ENCODE measurements at places on chromosomes 16 and 17. TPM values are rescaled to one million over a fixed set of nuclear protein-coding genes. Genes with fewer than 3 reads are reported as not detected.

The C17orf67 gene
- 6.6 TPM for total RNA-seq

DNA sequence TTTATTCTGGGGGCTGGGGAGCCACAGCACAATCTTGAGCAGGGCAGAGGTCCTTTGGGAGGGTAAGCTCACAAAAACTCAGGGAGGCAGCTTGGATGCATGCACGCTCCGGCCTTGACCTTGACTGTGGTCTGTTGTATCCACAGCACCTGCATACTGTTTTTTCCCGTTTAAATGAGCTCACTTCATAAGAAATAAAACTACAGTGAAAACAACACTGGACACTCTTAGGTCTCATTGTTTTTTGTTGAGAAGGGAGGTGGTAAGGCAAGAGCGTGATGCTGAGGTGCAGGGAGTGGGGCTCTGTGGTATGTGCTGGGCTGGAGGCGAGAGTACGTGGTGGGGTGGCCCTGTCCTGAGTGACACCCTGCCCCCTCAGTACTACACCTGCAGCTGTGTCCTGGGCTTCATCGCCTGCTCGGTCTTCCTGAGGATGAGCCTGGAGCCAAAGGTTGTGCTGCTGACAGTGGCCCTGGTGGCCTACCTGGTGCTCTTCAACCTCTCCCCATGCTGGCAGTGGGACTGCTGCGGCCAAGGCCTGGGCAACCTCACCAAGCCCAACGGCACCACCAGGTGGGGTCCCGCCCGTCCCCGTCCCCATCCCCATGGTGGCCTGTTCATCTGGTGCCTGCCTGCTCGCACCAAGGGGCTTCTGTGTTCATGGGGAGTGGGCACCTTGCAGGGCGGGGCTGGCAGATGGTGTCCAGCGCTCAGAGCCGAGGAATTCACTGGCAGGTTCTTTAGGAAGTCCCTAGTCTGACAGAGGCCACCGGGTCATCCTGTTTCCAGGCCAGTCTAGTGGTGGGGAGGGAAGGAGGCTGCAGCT, 44.2 kb downstream of the ADCY7 start:
- no peak for DNase-seq

DNA sequence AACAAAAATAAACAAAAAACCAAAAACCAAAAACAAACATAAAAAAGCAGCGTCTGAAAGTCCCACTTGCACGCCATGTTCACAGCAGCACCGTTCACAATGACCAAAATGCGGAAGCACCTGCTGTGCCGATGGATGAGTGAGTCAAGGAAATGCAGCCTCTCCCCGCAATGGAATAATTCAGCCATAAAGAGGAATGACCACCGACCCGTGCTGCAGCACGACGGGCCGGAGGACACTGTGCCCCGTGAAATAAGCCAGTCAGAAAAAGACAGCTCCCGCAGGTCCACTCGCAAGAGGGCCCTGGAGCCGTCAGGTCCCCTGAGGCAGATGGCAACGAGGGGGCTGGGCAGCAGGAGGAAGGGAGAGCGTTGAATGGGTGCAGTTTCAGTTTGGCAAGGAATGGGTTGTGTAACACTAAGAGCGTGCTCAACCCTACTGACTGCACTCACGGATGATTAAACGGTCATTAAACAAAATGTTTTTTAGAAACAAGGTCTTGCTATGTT, 5.1 kb downstream of the CLCN7 start:
- DNase-seq: no peak

DNA sequence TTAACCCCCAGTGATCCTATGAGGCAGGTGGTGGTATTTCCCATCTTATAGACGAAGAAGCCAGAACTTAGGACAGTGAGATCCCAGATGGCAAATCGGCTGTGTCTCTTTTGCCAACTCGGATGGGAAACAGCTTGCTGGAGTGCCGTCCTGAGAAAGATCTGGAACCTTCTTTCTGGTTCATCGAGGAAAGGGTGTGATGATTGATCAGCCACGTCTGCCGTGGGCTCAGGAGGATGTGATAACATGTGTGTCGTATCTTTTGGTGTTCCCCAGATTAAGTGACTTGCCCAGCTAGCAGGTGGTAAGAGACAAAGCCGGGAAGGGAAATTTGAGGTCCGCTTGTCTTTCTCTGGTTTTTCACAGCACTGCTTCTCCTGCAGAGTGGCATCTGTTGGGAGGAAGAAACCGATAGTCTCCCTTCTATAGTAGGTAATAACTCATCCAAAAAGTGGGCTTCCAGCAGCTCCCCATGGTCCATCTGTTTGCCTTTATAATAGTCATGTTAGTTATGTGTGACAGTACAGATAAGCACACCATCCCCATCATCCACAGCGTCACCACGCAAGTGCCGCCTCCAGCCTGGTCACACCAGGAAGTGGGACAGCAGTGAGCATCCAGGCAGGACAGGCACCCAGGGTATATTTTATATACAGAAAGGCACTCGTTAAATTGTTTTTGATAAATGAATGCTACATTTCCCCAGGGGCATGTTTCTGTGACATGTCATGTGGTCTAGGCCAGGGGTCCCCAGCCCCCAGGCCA, 175.5 kb downstream of the KATNIP start:
- DNase-seq: no peak

- DNase-seq: no peak
These were observed 28.4 kb upstream of the GLG1 start for GRCh38 chr16:74635303-74635702.

The KRT23 gene
- not detected for total RNA-seq
